ENCODE measurements at places on chromosomes 1 and 21. TPM values are rescaled to one million over a fixed set of nuclear protein-coding genes. Genes with fewer than 3 reads are reported as not detected.

DNA sequence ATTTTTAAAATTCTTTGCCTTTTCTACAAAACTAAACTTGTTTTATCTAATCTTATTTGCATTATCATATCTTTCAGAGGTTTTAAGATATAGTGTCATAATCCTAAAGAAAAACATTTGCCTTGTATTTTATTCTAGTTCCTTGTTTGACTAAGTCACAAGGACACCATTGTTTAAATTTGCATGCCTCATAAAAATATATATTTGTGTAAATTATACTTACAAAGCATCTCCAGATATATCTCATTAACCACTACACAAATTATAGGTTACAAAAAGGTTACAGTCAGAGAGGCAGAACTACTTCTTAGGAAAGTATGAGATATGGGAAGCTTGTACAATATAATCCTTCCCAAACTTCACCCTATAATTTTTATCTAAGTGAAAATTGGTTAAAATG, 4.2 kb upstream of the RGS13 start:
- DNase-seq, result no peak

DNA sequence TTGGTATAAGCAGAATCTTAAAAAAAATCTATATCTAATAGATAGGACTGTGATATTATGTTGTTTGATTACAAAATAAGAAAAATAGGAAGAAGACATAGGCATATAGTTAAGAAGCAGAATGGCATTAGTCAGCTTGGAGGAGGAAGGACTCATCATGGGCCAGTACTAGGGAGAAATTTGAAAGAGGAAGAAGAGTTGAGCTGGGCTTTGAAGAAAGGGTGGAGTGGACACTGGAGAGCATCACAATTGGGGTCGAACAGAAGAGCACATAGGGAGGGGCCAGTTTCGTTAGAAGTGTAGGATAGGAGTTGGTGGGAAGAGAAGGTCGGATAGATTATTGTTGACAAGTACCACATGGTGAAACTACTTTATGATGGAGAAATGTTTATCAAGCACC, 129.3 kb downstream of the CACHD1 start:
- DNase-seq, result no peak

GRCh38 chr1:119504831-119505230, 2.2 kb upstream of the HSD3B1 start:
- no peak for DNase-seq

GRCh38 chr1:166489670-166490436, 323.1 kb upstream of the FAM78B start:
- DNase-seq, result no peak

GRCh38 chr21:38067086-38067739, 151.0 kb upstream of the KCNJ6 start:
- DNase-seq, result peak; percentile 20

GRCh38 chr1:5908461-5909375, 83.5 kb downstream of the NPHP4 start:
- no peak for DNase-seq

GRCh38 chr21:39397646-39398385, 47.8 kb downstream of the LCA5L start:
- no peak for DNase-seq

DNA sequence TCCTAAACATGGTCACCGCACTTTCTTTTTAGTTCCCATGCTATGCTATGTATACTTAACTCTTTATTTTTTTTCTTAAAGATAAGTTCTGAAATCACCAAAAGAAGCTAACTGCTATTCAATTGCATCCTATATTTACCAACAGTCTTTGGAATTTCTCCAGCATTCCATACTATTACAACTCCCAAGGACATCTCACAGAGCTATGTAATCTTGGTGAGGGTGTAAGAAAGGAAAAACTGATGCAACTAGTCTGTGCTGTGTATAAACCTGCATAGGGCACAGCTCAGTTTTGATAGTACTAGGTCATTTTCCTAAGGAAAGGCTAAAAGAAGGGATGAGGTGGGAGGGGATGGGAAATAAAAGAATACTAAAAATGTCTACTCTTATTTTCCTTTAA, 78.0 kb downstream of the PTPN14 start:
- no peak for DNase-seq

GRCh38 chr1:68276448-68276847, 44.1 kb upstream of the WLS start:
- DNase-seq, result no peak

Gene ADCY10
- 0.44 TPM for polyA plus RNA-seq

Gene OLFM3
- 0.36 TPM for polyA plus RNA-seq

Gene IFI44L
- polyA plus RNA-seq, result 2.4 TPM

Gene SAMD11
- 2.1 TPM for polyA plus RNA-seq

Gene PPT1
- polyA plus RNA-seq, result 46.1 TPM

Gene POTED
- polyA plus RNA-seq, result not detected

Gene FALEC
- 2.0 TPM for polyA plus RNA-seq
